ENCODE measurements at places on chromosomes 11 and 22. TPM values are rescaled to one million over a fixed set of nuclear protein-coding genes. Genes with fewer than 3 reads are reported as not detected.

The DEUP1 gene
- under 0.01 TPM for total RNA-seq

DNA sequence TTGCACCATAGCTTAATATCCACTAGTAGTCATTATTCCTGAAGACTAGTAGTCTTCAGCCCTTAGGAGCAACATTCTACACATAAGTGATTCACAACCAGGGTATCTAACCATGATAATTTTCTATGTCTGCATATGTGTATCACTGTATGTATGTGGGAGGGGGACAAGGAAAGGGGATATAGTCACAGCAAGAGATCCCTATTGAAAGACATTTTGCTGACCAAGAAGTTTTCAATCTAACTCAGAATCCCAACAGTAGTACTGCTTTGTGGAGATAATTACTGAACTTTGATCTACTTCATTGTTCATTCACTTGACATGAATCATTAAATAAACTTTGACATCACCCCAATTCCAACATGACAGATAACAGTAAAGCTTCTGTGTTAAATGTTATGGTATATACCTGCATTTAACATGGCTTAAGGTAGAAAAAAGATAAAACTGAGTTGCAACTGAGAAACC, 10.3 kb downstream of the PIK3C2A start:
- DNase-seq: peak; percentile 79

The QSER1 gene
- 13.2 TPM for total RNA-seq

GRCh38 chr11:6326303-6326702, 6.0 kb upstream of the CAVIN3 start:
- no peak for DNase-seq

- no peak for DNase-seq
Observed at GRCh38 chr11:111514216-111515031, at the start of gene HOATZ. Gene HOATZ, plus strand, starts transcription at chr11:111514778. Its CDS starts 7 bp downstream, at chr11:111514785.

The SLC1A2 gene
- under 0.01 TPM for total RNA-seq

- DNase-seq: peak; percentile 25
Observed at GRCh38 chr11:128667873-128668272, 26.0 kb upstream of the FLI1 start.

The ISX gene
- not detected for total RNA-seq

The ZDHHC13 gene
- 34.4 TPM for total RNA-seq

- no peak for DNase-seq
Observed at GRCh38 chr22:39980596-39980995, 14.2 kb upstream of the FAM83F start.

GRCh38 chr11:125078516-125079140, 15.5 kb downstream of the SLC37A2 start:
- DNase-seq: no peak

- peak; percentile 62 for DNase-seq
Observed at GRCh38 chr11:81449588-81450156, 1284.0 kb downstream of the FAM181B start.

- no peak for DNase-seq
Observed at GRCh38 chr11:61963016-61963281, 4.5 kb downstream of the FTH1 start.

The C11orf86 gene
- total RNA-seq: not detected

The CCDC81 gene
- 0.53 TPM for total RNA-seq

DNA sequence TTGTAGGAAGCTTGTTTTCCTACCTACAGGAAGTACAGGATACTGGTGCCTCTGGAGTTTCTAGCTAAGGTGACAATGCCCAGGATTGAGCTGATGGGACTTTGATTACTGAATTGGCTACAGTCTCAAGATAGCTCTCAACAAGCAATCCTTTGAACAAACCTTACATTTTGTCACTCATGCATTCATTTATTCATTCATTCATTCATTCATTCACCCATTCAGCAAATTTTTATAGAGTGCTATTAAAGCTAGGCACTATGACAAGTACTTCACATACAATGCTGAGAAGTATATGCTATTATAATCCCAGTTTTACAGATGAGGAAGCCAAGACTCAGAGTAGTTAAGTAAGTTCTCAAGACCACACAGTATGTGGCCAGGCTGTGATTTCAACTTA, 103.1 kb upstream of the MTMR2 start:
- no peak for DNase-seq

DNA sequence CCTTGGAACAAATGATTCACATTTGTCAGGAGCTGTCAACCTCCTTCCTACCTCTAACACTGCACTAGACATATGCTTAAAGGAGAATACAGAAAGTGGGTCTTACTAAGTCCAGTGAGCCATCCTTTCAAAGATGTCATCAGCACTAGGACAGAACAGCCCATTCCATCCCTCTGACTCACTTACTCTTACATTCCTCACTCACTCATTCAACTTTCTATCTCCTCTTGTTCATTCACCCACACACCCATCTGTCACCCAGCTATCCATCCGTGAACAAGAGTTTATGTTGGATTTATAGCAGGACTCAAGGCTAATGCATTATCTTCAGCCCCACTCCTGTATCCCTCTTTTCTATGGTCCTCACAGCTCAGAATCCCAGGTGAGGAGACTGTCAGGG, 9.1 kb downstream of the INSC start:
- DNase-seq: peak; percentile 89

DNA sequence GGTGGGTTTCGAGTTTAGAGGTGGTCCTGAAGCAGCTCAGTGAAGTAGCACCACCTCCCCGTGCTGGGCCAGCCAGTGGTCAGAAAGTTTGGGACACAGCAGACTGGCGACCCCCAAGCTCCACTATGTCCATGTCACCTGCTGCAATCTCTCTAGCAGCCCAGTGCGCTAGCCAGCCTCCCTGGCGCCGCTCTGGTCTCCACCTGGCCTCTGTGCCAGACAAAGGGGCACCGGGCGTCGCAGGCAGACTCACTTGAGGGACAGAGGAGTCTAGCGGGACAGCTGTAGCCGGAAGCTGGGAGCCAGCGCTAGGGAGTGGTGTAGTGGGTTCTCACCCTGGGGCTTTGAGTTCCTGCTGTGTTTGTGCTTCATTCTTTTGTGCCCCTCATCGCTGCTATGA, 25.5 kb downstream of the MYBPC3 start:
- DNase-seq: no peak

DNA sequence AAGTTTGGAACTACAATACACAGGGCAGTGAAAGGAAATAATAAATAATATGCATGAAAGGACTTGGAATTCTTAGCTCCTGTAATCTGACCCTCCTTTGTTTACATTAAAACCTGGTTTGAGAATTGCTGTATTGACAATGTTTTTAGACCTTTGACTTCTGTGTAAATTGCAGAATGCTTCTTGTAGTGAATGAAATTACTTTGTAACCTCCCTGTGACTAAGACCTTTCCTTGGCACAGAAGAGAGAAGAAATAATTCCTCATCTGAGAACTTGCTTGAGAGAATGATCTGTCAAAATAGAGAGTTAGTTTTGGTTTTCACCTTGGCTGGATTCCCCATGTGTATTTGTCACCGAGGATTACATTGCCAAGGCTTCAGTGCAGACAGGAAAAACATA, 640.0 kb upstream of the ANO5 start:
- peak; percentile 27 for DNase-seq

- no peak for DNase-seq
Observed at GRCh38 chr22:49413146-49413545, 414.5 kb downstream of the BRD1 start.

The TP53I11 gene
- 1.8 TPM for total RNA-seq

The PGAP2 gene
- 26.3 TPM for total RNA-seq

The TMPRSS4 gene
- 42.4 TPM for total RNA-seq

The PANX1 gene
- total RNA-seq: 60.3 TPM

- no peak for DNase-seq
Observed at GRCh38 chr22:17167486-17167885, 8.4 kb upstream of the HDHD5 start.

The OVCH2 gene
- under 0.01 TPM for total RNA-seq

- no peak for DNase-seq
Observed at GRCh38 chr11:133900176-133901105, 55.1 kb upstream of the SPATA19 start.

The OR51I1 gene
- not detected for total RNA-seq

DNA sequence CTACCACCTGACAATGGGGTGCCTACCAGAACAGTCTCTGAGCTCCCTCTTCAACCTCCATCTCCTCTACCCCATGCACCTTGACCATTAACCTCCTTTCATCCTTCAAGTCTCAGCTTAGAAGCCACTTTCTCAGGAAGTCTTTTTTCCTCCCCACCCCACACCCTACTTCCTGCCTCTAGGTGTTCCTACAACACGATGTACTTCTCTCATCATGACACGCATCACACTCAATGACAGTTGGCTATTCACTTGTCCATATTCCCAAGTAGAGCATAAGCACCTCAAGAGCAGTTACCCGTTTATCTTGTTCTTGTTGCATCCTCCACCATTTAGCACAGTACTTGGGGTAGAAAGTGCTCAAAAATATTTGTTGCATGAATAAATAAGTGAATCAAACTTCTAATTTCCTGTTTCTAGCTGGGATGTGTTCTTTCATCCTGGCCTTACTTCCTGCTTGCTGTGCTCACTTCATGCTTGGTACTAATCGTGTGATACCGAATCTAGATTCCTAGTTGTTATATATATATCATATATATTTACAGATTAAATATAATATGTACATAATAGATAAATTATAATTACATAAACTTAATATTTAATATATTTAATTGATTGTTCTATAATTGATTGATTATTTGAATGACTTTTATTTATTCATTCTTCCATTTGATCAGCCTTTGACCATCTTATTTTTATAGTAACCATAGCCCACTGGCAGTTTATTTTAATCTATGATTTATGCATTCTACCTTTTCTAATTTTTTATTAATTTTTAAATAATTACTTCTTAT, 177.5 kb upstream of the TMEM45B start:
- peak; percentile 87 for DNase-seq

The SLC43A1 gene
- total RNA-seq: 1.3 TPM

The AP5B1 gene
- total RNA-seq: 6.1 TPM

The GLYAT gene
- not detected for total RNA-seq

Data from bronchial epithelial cell (primary cell).